ENCODE measurements at places on chromosomes 7 and 10. TPM values are rescaled to one million over a fixed set of nuclear protein-coding genes. Genes with fewer than 3 reads are reported as not detected.

The INMT gene
- total RNA-seq: not detected

The FBH1 gene
- 75.5 TPM for total RNA-seq

The CPA4 gene
- 21.3 TPM for total RNA-seq

The C10orf67 gene
- under 0.01 TPM for total RNA-seq

The FXYD4 gene
- total RNA-seq: not detected

The TRIL gene
- 0.14 TPM for total RNA-seq

The TMEM184A gene
- 8.5 TPM for total RNA-seq

The EPO gene
- not detected for total RNA-seq

The CADPS2 gene
- total RNA-seq: 5.8 TPM

The KIF5B gene
- total RNA-seq: 219 TPM

The POLD2 gene
- total RNA-seq: 103 TPM

The FZD8 gene
- 4.2 TPM for total RNA-seq

The CALD1 gene
- total RNA-seq: 209 TPM

The FANK1 gene
- 2.7 TPM for total RNA-seq

The AGR3 gene
- total RNA-seq: not detected

The TMEM213 gene
- total RNA-seq: not detected

The RBP4 gene
- total RNA-seq: not detected

The CCDC3 gene
- 1.00 TPM for total RNA-seq

The ZNF746 gene
- 21.2 TPM for total RNA-seq

The KBTBD2 gene
- 55.0 TPM for total RNA-seq

The STMP1 gene
- 6.2 TPM for total RNA-seq

The PTF1A gene
- total RNA-seq: not detected

The BTBD16 gene
- 0.07 TPM for total RNA-seq

The SMO gene
- total RNA-seq: 3.1 TPM

The TAS2R5 gene
- 4.4 TPM for total RNA-seq

The CYP17A1 gene
- not detected for total RNA-seq

The ENO4 gene
- total RNA-seq: not detected

The LRRC17 gene
- 0.28 TPM for total RNA-seq

The KAT6B gene
- total RNA-seq: 9.9 TPM

The LRRC4 gene
- total RNA-seq: 1.4 TPM

The NKX1-2 gene
- total RNA-seq: 1.4 TPM

The DKK1 gene
- 1.8 TPM for total RNA-seq

The WDR86 gene
- not detected for total RNA-seq

The PLEKHS1 gene
- total RNA-seq: not detected

The ICA1 gene
- 10.6 TPM for total RNA-seq

The HOXA9 gene
- not detected for total RNA-seq

The LRRD1 gene
- total RNA-seq: under 0.01 TPM

The PPIA gene
- 1,621 TPM for total RNA-seq

The WDR91 gene
- total RNA-seq: 21.3 TPM

The SLC35G1 gene
- total RNA-seq: 3.1 TPM

The CLDN3 gene
- not detected for total RNA-seq

The PNLIPRP3 gene
- total RNA-seq: 29.0 TPM

All from nasal cavity respiratory epithelium epithelial cell of viscerocranial mucosa (primary cell).